ENCODE measurements at places on chromosomes 13 and 19.

DNA sequence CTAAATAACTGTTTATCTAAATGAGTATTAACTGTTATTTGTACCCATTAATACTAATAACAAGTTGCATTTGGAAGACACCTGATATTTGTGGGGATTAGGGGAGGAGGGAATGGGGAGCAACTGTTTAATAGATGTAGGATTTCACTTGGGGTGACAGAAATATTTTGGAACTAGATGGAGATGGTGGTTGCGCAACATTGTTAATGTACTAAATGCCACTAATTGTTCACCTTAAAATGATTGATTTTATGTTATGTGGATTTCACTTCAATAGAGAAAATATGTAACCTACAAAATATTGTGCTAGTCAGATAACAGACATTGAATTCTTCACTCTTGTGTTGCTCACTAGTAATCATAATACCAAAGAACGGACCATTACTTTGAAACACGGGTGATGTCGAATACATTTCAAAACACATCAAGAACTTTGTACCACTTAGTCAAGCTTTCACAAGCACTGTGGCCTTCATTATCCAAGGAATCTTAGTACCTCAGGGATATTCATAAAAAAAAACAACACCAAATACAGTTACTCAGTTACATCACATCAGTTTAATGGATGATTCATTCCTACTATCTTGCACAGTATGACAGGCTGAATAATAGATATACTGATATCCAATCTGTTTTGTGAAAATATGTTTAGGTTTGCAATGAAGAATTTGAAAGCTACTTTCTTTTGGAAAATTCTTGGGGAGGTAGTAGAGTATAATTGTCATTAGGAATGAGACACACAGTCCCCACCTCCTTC is 721.8 kb downstream of the PCDH9 start:
- DNase-seq: no peak

- DNase-seq: no peak
These were observed 7.0 kb upstream of the PGLS start for GRCh38 chr19:17504456-17504855.

DNA sequence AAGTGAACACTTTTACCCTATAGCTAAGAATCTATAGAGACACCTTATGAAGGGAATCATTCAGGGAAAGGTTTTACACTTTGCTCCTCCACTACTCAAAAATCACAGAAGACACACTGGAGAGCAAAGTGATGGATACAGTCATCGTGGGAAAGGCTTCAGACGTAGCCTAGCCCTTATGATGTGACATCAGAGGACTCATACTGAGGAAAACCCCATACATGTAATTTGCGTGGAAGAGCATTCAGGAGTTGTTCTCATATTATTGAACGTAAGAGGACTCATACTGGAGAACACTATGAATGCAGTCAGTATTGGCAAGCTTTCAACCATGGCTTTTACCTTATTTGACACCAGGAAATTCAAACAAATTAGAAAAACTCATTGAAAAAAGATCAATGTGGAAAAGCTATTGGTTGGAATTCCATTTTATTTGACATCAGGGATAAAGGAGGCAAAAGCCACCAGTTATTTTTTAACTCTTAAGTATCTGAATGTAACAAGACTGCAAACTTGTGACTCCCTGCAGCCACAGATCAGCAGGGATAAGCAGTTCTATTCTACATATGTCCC is 16.1 kb upstream of the ZNF274 start:
- DNase-seq: no peak

DNA sequence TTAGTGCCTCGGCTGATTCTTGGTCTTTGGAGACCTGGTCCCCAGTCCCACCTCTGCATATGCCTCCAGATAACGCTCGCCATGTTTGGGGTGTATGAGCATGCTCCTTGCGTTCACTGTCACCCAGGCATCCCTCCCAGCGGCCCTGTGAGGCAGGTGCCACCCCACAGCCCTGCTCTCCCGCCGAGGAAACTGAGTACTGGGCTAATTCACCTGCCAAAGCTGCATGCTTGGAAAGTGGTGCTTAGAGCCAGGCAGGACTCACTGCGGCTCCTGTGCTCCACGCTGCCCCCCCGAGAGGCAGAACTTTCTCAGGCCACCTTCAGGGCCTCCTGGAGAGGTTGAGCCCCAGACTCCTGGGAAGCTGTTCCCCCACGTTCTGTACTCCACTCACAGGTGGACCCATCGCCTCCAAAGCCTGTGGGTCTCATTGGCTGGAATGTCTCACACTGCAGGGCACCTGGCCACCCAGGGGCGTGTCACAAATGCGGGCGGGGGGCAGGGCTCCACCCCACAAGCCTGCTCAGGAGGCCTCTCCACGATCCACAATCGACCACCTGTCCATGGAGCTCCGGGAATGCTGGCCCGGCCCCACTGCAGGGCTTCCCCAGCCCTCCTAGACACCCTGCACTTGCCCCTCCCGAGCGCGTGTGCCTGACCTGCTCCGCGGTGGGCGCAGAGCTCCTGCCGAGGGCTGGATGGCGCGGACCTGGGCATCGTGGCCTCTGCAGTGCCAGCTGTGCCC is 64.6 kb downstream of the ATP11A start:
- DNase-seq: no peak

GRCh38 chr13:100140441-100140840 is 51.5 kb downstream of the PCCA start:
- DNase-seq: no peak

DNA sequence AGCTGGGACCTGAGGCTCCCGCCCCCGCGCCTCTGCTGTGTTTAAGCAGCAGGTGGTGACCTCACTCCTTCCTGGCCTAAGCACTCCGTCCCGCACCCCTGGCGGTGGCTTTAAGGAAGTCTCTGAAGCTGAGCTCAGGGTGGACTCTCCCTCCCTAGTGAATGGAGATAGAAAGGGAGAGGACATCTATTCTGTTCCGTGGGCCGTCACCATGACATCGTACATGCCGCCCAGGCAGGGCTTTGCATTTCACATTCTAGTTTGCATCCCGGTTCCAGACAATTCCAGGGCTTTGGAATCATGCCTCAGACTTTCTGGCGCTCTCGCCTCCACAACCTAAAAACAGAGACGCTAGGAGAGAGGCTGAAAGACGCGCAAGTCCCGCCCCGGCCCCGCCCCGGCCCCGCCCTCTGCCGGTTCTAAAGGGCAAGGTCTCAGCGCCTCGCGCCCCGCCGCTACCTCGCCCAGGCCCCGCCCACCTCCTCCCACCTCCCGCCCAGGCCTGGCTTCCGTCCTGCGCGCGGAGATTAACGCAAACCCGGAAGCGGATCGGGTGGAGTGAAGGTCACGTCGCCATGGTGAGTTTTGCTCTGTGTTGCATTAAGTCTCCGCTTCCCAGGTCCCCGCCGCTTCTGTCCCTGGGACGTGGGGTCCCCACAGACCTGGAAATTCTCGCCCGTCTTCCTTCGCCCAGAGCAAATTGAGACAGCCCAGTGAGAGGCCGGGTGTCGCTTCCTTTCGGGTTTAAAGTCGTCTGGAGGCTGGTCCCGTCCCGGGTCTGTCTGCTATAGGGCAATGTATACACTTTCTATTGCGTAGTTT is at the start of gene ZNF808:
Gene ZNF808, plus strand, starts transcription at position 535 of the 822 bp plus-strand sequence. CDS start 15,617 bp downstream, outside the sequence.
- DNase-seq: peak; percentile 88

DNA sequence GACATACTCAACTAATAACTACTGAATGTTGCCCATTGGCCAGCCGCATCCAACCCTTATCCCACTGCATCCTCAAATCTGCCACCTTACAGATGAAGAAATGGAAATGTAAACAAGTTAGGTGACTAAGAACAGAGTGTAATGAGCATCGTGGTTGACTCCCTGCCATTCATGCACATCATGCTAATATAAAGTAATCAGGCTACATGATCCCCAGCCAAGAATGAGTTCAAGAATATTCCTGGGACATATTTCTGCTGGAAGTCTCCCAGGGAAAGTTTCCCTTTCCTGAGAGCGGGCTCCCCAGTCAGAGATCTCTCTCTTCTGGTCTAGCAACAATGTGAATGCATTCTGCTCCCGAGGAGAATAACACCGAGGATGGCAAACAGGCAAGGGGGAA is 55.9 kb upstream of the SERP2 start:
- DNase-seq: peak; percentile 65

DNA sequence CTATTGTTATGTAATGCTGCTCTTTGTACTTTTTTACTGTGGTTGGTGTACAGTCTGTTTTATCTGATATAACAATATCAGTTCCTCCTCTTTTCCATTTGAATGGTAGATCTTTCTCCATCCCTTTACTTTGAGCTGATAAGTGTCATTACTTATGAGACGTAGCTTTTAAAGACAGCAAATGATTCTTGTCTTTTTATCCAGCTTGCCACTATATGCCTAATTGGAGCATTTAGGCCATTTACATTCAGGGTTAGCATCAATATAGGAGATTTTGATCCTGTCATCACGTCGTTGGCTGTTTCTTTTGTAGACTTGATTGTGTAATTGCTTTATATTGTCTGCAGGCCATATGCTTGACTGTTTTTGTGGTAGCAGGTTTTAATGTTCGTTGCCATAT is 894.2 kb upstream of the ATXN8OS start:
- no peak for DNase-seq

DNA sequence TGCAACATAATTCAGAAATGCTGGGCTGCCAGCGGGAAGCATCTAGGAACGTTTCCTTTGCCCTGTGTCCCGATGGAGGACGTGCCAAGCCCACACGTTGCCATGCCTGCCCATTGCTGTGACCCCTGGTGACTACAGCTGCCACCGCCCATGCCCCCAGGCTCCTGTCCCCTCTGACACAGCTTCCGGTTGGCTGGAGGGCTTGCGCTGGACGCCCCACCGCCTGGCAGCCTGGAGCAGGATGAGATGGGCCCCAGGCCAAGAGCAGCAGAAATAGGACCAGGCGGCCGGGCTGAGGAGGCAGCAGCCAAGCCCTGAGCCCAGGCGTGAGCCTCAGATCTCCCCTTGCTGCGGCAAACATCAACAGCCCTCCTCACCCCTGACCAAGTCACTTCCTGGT is 125.9 kb downstream of the COL4A2 start:
- no peak for DNase-seq

DNA sequence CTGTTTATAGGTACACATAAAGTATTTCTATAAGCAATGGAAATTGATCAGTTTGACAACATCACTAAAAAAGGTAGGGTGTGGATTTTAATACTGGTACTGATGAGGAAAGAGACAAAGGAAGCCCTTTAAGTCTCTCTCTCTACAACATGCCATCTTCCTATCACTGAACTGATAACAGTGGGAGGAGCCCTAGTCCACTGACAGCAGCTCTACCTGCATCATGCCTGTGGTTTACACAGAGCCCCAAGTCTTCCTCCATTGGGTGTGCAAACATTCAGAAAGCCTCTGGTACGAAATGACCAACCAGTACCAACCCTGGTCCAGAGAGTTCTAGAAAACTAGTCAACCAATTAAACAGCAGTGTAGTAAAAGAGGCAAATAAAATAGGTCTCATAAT is 53.4 kb downstream of the KLF12 start:
- no peak for DNase-seq

GRCh38 chr13:90305796-90306195 is 1041.7 kb upstream of the MIR17HG start:
- DNase-seq: no peak

GRCh38 chr19:56137405-56137804 is 3.7 kb upstream of the ZNF444 start:
- no peak for DNase-seq

GRCh38 chr13:76175961-76176725 is 540.0 kb downstream of the LMO7 start:
- no peak for DNase-seq

DNA sequence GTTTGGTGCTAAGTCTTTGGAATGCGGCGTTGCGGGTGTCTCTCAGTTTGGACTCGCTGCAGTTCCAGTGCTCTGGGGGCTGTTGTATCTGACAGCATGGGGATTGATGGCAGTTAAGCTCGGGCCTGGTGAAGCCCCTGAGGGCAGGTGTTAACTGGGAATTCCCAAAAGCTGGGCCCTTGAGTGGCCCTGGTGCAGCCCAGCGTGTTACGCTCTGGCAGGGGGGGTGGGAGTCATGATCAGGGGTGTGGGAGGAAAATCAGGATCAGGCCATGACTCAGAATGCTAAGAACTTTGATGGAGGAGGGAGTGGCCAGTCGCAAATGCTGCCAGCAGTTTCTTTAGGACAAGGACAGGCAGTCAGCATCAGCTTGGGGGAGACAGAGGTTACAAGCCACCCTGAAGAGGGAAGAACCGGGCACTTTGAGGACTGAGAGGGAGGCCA is 19.6 kb downstream of the AP2A1 start:
- peak; percentile 36 for DNase-seq

GRCh38 chr13:31192306-31192705 is 7.5 kb upstream of the B3GLCT start:
- DNase-seq: peak; percentile 46

GRCh38 chr19:54674021-54674617 is 11.3 kb downstream of the LILRB4 start:
- DNase-seq: no peak

- DNase-seq: no peak
These were observed 13.0 kb upstream of the STRN4 start for GRCh38 chr19:46759206-46759605.

GRCh38 chr13:52161181-52161646 is 1.8 kb upstream of the NEK3 start:
- no peak for DNase-seq

GRCh38 chr13:44273991-44274770 is 99.4 kb upstream of the SERP2 start:
- peak; percentile 67 for DNase-seq

DNA sequence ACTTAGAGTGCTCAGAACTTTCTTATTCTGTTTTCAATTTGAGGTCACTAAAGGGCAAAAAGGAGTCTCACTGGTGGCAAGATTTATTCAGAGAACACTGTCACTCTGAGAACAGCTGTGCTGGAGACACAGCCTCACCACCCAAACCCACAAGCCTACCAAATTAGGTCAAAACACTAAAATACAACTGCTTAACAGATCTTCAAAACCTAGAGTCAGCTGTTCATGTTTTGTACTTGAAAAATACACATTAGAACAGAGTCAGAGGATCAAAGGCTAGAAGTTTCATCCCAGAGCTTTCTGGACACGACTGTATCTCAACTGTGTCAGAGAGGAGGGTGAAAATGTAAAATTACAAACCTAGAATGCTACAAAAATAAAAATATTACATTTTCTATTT is 89.3 kb downstream of the MIPEP start:
- peak; percentile 8 for DNase-seq

DNA sequence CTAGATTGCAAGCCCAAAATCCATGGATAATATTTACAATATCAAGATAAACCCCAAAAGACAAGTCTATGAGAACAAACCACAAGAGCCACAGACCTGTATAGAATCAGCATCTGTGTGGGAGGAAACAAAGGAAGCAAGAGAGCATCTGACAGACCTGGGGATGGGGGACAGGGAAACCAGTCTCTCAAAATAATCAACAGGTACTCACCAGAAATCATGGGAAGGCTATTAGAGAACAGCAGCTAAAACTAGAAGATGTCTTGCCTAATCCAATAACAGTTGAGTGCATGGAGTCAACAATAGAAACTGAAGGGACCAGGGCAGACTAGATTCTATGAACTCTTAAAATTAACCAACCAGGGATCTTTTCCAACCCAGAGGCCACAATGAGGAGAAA is 8.7 kb downstream of the SLC6A16 start:
- no peak for DNase-seq

- DNase-seq: peak; percentile 85
These were observed at the start of gene ZNF383 for GRCh38 chr19:37217775-37218591. TSS of gene ZNF383 (plus strand) at chr19:37218214. CDS start at chr19:37230454, 12,240 bp downstream.

- DNase-seq: peak; percentile 5
These were observed 412.9 kb upstream of the SPRY2 start for GRCh38 chr13:80753866-80754265.

- DNase-seq: no peak
These were observed 1235.2 kb upstream of the SLC10A2 start for GRCh38 chr13:104301171-104301975.
